ENCODE measurements at places on chromosomes 5 and 9. TPM values are rescaled to one million over a fixed set of nuclear protein-coding genes. Genes with fewer than 3 reads are reported as not detected.
A peak's percentile ranks its signal among the peaks of the same experiment; 100 is the strongest.

Gene ARHGEF37
- total RNA-seq = 0.12 TPM

Gene SLC6A3
- 0.85 TPM for total RNA-seq

Gene SLC34A1
- 0.31 TPM for total RNA-seq

DNA sequence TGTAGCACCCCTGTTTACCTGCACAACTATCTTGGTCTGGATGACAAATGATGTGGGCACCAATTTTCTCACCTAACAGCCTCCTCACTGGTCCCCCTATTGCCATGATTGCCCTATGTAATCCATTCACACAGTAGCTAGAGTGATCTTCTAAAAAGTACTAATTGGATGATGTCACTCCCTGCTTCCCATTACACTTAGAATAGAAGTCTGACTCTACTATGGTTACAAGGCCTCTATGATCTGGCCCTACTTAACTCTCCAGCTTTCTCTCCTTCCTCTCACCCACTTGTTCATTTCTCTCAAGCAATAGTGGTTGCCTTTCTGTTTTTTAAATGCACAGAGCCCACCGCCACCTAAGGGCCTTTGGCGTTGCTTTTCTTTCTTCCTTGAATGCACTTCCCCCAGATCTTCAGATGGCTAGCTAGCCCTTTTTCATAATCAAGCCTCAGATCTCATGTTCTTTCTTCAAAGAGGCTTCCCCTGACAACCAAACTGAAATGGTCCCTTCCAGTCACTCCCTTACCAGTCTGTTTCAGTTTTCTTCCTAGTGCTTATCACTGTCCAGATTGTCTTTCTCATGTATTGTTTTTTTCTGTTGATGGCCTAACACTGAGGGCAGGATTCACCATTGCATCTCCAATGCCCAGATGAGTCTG, 8.7 kb downstream of the IGIP start:
- DNase-seq = no peak

DNA sequence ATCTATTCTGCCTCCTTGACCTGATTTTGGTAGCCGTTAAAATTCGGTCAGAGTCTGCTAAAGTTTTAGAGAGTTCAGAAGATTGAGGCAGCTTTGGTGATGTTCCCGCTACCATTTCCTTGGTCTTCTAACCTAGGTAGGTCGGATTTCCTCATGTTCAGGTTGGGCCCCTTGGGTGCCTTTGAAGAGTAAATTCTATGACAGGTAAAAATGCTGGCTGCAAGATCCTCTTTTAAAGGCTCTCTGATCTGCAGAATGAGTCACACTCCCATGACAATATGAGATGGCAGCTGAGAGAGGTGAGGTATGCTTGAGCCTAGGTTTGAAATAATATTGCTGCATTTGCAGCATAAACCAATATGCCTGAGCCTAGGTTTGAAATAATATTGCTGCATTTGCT, 198.9 kb downstream of the TSSK1B start:
- peak; percentile 39 for DNase-seq

- DNase-seq = peak; percentile 82
Measured at GRCh38 chr9:132546148-132547051, 36.0 kb upstream of the BARHL1 start.

Gene TBCA
- 135 TPM for total RNA-seq

DNA sequence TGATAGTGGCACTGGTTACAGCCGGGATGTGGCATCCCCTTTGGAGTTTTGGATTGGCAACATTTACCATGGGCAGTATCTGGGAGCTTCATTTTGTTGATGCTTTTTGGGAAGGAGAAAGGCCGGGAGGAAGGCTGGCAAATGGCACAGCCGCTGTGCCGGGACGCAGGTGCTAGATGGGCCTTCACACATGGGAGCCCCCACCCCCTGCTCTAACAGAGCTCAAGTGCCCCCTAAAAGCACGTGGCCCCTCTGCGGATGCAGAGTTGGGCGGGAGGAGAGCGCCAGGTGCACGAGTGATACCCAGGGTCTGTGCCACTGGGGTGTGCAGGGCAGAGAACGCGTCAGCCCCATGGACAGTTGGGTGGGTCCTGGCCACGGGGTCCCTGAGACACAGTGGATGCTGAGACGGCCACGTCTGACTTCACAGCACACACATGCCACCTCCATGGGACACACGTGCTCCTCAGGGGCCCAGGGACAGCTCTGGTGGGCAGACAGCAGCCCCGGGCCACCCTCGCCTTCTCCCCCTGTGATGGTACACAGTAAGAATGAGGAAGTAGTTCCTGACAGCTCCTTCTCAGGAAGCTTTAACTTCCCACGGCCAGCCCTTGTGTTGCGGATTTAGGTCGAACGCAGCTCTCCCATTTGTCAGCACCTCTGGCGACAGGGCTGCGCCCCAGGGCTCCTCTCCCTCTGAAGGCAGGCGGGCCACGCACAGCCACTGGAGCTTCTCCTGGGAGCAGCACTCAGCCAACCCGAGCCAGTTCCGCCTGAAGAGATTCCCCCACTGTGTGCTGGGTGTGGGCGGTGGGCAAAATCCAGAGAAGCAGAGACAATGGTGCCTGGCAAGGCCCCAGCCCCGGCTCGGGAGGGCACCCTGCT, 10.8 kb downstream of the SLC9A3 start:
- no peak for DNase-seq

DNA sequence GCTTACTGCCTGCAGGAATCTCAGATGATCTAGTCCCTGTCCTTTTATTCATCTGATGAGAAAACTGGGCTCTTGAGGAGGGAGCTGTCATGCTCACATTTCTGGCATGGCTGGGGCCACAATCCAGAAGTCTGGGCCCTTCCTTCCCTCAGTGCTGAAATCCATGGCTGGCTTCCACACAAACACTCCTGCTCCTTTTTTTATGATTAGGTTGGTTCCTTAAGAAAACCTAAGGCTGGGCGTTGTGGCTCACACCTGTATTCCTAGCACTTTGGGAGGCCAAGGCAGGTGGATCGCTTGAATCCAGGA, 1.3 kb downstream of the ACER2 start:
- no peak for DNase-seq

Gene GMCL2
- total RNA-seq = 0.07 TPM

GRCh38 chr5:84360056-84360455, 24.6 kb downstream of the EDIL3 start:
- DNase-seq = no peak

DNA sequence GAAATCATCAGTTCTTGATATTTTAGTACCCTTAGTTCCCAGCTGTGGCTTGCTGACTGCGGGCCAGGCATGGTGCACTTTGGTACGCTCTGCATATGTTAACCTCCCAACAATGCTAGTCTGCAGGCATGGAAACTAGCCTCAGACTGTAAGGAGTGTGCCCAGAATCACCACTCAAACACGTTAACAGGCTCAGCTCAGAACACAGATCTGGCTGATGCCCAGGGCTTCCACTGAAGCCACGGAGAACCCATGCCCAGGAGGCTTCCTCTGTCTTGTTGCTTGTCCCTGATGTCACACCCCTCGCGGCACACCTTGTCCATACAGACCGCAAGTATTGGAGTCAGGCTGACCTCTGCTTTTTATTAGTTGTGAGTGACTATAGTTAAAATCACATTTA, 187.2 kb upstream of the OTULINL start:
- DNase-seq = no peak

Gene C9orf153
- total RNA-seq = 0.12 TPM

Gene PCDHA1
- 3.2 TPM for total RNA-seq

DNA sequence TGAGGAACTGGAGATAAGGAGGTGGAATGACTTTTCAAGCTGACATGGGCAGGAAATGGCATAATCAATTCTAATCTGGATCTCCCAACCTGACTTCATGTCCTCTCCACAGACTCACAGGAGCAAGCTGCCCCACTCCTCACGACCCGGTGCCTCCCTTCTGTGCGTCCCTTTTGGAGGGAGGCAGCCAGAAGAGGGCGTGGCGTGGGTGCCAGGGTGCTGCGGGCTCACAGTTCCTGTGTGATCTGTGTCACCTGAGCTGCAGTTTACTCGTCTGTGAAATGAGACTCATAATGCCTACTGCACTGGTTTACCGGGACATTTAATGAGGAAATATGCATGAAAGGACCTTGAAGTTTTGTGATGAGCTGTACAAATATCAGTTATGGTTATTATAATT, 207.4 kb downstream of the DAB2IP start:
- DNase-seq = no peak

- no peak for DNase-seq
Measured at GRCh38 chr9:4228142-4228541, 71.7 kb downstream of the GLIS3 start.

DNA sequence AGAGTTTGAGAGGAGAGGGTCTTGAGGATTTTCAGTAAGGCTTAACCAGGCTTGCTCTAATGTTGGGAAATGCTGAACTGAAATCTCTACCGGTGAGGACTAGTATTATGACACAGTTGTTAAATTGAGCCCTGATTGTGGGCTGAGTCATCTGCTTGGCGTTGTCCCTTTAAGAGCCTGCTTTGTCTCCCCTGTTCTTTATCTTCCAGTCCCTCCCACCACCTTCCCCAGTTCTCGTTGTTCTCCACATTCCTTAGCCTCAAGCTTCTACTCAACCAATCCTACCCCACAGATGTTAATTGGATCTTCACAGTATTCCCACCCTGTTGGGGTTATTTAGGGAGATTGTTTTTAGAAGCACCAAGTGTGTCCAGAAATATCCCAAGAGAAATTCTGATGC, 57.6 kb downstream of the ANKRD55 start:
- peak; percentile 62 for DNase-seq

Gene CD74
- total RNA-seq = 49.8 TPM

GRCh38 chr5:36502608-36503007, 103.8 kb upstream of the SLC1A3 start:
- no peak for DNase-seq

DNA sequence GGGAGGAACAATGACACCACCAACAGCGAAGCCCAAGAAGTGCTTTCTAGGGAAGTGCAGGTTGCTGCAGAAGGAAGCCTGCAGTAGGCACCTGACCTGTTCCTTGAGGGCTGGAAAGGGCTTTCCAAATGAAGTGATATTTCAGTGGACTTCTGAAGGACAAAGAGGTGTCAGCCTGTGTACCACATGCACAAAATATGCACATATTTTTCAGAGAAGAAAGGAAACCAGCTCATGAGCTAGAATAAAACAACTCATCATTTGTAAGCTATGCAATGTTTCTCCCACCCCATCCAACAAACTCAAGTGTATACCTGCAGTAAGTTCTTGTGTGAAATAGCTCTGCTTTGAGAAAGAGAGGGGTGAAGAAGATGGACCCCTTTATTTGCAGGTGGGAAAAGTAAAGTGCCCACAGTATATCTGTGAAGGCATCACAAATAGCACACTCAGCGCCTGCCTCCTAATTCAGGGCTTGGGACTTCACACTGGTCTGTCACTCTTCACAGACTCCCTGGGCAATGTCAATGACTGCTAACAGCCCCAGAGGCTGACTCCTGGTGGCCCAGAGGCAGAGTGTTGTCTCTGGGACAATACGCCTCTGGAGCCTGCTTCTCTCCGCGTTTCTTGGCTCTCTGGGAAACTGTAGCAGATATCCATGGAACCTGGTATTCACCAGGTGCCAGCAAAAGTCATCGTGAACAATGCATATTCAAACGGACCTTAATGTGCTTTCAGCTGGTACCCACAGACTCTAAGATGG, 198.1 kb upstream of the EFNA5 start:
- peak; percentile 22 for DNase-seq

Gene OTP
- not detected for total RNA-seq

Gene ANKRD34B
- total RNA-seq = 2.9 TPM

Gene TUSC1
- total RNA-seq = 7.3 TPM

Gene CDH12
- not detected for total RNA-seq

GRCh38 chr9:90285946-90286345, 356.7 kb downstream of the DIRAS2 start:
- DNase-seq = no peak

DNA sequence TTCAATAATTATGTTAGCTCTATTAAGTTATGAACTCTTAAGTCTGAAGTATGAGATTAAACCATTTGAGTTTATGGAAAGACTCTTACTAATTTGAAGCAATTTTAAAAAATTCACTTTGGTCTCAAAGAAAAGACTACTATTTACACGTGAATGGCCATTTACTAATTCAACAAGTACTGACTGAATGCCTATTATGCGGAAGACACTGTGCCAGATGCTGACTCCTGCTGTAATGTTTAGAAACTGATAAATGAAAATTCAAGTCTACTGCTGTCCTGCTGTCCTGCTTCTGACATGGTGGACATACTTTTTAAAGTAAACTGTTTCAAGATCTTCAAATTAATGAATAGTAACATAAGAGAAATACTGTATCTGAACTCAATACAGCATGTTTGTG, 116.2 kb downstream of the MPDZ start:
- no peak for DNase-seq

Gene FOXD1
- total RNA-seq = 0.42 TPM

DNA sequence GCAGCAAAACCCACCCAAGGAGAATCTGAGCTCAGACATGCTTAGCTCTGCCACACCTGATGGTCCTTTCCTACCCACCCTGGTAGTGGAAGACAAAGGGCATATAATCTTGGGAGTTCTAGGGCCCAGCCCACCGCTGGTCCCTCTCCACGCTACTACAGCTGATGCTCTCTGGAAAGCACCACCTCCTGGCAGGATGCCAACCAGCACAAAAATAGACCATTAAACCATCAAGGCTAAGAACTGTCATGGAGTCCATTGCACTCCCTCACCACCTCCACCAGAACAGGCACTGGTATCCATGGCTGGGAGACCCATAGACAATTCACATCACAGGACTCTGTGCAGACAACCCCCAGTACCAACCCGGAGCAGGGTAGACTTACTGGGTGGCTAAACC, 111.0 kb upstream of the IL7R start:
- DNase-seq = no peak

DNA sequence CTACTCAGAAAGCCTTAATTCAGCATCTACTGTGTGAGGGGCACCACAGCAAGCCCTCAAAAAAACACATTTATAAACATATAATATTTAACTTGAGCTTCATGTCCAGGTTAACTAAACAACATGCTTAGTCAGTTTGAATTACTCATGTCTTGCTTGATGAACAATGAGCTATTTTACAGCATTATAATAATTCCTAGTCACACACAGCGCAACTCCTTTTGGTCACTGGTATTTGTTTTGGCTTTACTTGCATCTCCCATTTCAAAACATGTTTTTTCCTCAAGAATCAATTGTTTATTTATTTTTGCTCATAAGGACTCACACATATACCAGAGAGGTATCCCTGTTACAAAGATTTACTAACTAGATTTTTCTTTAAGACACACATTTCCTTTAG, 616.7 kb upstream of the DAB2 start:
- DNase-seq = no peak

Gene C9orf50
- not detected for total RNA-seq
